ENCODE measurements at places on chromosomes 12 and 14. TPM values are rescaled to one million over a fixed set of nuclear protein-coding genes. Genes with fewer than 3 reads are reported as not detected.
A peak's percentile ranks its signal among the peaks of the same experiment; 100 is the strongest.

Gene TPPP2
- total RNA-seq, result not detected

Gene FBLN5
- total RNA-seq, result 9.9 TPM

Gene ETV6
- total RNA-seq, result 35.4 TPM

Gene CIROP
- not detected for total RNA-seq

Gene NRIP2
- total RNA-seq, result not detected

Gene C1QL4
- total RNA-seq, result not detected

Gene GLS2
- total RNA-seq, result 9.7 TPM

- DNase-seq, result no peak
Measured at GRCh38 chr12:28876196-28876798, 272.8 kb upstream of the FAR2 start.

GRCh38 chr12:70178038-70178437 lies 65.2 kb upstream of the CNOT2 start:
- DNase-seq, result no peak

- DNase-seq, result no peak
Measured at GRCh38 chr14:65167072-65167645, 64.8 kb upstream of the MAX start.

- no peak for DNase-seq
Measured at GRCh38 chr12:38411426-38411825, 94.9 kb downstream of the ALG10B start.

DNA sequence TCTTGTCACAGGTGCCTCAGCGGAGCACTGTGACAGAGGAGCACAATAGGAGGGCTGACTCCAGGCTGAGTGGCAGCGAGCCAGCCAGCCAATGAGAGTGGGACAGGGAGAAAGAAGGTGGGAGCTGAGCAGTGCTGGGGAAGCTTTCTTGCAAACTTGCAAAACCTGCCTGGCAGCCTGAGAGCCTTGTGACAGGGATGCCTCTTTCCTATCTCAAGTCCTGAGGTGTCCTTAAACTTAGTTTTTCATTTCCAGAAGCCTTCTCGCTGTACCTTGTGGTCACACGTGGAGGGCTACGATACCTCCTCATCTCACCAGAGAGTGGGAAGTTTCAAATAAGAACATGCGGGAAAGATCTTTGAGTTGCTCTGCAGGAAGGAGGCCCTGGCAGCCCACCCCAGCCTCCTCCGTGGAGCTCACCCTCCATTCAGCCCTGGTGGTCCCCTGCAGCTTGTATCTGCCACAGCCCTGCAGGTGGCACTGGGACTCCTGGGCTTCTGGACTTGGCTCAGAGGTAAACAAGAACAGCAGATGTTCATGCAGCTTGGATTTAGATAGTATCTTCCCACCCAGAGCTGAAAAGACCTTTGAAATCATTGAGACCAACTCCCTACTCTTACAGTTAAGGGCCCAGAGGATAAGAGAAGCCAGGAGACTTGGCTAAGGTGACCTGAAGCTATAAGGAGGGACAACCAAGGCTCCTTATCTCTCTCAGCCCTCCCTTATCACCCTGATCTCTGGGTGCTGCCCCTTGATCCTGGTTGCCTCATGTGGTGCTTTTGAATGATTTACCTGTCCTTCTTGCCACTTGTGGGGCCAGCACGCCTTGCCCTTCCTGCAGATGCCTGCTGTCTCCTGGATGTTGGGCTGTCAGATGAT lies 153.5 kb upstream of the MAX start:
- DNase-seq, result peak; percentile 1

DNA sequence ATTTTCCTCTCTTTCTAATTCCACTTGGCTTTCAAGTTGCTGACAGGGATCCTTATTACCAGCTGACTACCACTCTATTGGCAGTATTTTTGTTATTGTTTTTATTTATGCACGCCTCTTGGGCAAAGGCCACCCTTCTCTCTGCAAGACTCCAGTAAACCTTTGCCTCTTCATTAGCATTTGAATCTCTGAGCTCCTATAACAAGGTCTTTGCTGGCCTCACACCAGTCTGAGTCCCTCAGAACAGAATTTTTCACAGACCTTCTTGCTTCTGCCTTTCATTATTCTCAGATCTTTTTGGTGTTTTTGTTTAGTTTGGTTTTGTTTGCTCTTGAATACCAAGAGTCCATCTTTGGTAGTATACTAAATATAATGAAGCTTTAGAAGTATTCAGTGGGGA lies 145.9 kb downstream of the PDZRN4 start:
- DNase-seq, result no peak

DNA sequence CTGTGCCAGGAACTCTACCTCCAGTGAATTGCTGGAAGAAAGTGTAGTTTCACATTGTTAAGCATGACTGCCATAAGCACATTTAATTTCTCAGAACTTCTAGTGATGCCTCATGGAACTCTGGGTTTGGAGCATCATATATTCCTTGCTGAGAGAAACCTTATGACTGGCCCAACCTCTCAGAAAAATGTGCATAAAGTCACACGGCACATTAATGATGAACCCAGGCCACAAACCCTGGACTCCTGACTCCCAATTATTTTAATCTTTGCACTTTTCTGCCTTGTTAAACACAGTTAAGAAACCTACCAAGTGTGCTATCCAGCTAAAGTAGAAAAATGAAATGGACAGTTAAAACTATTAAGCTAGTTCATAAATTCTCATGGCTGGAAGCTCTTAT lies 5.6 kb downstream of the TCP11L2 start:
- no peak for DNase-seq

DNA sequence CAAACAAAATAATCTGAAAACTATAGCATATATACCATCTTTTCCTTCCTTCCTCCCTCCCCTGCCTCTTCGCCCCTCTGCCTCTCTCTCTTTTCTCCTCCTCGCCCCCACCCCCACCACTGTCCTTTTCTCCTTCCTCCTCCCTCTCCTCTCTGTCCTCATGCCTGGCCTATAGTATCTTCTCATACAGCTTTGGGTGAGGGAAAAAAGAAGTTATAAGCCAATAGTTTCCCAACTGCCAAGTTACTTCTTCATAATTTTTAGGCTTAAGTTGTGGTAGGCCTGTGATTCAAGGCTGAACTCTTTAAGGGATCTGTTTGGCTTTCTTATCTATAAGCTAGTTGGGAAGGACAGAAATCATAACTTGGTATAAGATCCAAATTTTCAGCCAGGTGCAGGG lies 9.1 kb downstream of the TMED10 start:
- DNase-seq, result no peak
